Stimulated activated CD4-positive, alpha-beta T cell treated with anti-CD3 and anti-CD28 coated beads, Interleukin-1b, Interleukin-23, amount 100 ng/mL, for 1 hour (primary cell): ENCODE measurements at places on chromosomes 12 and 14.

DNA sequence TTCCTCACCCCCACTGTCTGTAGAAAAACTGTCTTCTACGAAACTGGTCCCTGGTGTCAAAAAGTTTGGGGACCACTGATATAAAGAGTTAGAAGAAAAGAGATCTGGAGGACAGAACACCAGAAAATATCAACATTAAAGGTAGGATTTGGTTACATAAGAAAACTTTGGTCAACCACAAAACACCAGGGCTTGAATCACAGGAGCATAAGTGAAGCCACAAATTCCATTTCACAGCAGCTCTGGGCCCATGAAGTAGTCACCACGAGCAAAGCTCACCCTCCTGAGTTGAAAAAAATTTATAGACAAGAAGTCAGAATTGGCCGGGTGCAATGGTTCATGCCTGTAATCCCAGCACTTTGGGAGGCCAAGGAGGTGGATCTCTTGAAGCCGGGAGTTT, 19.4 kb downstream of the RALGAPA1 start:
- DNase-seq: no peak

GRCh38 chr12:12474931-12475795, 87.5 kb downstream of the DUSP16 start:
- DNase-seq: no peak

DNA sequence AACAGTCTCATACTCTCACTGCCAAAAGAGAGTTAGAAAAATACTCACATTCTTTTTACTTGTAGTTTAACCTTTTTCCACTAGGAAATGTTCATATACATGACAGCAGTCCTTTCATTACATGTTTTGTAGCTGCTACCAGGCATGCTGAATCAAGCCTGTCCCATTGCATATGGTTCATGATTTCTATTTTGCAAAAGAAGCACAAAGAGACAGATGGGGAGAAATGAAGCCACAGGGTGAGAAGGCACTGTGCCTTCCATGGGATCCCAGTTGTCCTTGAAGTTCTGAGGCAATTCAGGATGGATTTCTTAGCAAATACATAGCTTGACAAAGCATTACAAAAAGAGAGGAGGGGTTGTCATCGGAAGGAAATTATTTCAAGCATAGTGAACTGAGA, 89.5 kb downstream of the SMOC1 start:
- no peak for DNase-seq

- peak; percentile 17 for DNase-seq
These were observed 323.4 kb downstream of the VRK1 start for GRCh38 chr14:97120611-97121031.
